Stomach (tissue), 19 donors: ENCODE measurements at places on chromosomes 6 and 20. TPM values are rescaled to one million over a fixed set of nuclear protein-coding genes. Genes with fewer than 3 reads are reported as not detected.

GRCh38 chr6:157056275-157056674 lies 267.0 kb downstream of the TMEM242 start:
- no peaks in the 10 kb centered on the region for H3K36me3 ChIP-seq
- no peaks in the 10 kb centered on the region for H3K27me3 ChIP-seq
- no peak overlapping the region for H3K27ac ChIP-seq
- H3K4me1 ChIP-seq = peaks cover 7% of the 10 kb centered on the region

The RAMACL gene
- total RNA-seq = 3.5 TPM

The PRDM13 gene
- not detected for total RNA-seq

DNA sequence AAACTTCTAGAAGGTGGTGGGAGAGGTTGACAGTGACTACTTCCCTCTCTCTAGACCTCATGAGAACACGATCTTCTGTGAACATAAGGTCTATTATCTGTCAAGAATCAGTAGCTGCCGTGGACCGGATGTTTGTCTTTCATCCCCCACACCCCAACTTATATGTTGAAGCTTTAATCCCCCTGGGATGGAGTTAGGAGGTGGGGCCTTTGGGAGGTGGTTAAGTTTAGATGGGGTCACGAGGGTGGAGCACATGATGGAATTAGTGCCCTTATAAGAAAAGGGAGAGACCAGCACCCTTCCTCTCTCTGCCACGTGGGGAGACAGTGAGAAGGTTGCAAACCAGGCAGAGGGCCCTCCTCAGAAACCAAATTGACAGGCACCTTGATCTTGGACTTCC lies 409.1 kb downstream of the QKI start:
- no peak overlapping the region for H3K27ac ChIP-seq
- no peak for DNase-seq
- no peaks in the 10 kb centered on the region for H3K36me3 ChIP-seq
- H3K27me3 ChIP-seq = no peaks in the 10 kb centered on the region
- no peak overlapping the region for H3K4me3 ChIP-seq
